Activated CD4-positive, CD25-positive, alpha-beta regulatory T cell treated with anti-CD3 and anti-CD28 coated beads, Interleukin-2, amount 50 U/mL, for 72 hours (primary cell): ENCODE measurements at places on chromosomes 3 and 15.

GRCh38 chr3:156382458-156383346 is 172.2 kb downstream of the SSR3 start:
- DNase-seq = no peak

GRCh38 chr3:98657457-98657856 is 64.0 kb upstream of the CPOX start:
- no peak for DNase-seq

DNA sequence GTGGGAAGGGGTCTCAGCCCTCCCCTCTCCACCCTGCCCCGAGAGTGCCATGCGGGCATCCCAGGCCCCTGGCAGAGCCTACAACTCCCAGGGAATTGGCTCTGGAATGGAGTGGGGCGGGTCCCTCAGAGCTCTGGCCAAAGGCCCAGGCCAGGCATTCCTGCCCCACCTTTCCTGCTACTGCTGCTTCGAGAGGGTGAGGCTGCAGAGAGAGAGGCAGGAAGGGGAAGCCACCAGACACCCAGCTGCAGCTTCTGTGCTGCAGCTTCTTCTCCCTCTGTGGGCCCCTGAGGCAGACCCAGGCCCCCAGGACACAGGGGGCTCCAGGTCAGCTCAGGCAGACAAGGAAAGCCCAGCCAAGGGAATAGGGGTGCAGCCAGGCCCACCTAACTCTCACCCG is 2.7 kb downstream of the ALS2CL start:
- DNase-seq = no peak

DNA sequence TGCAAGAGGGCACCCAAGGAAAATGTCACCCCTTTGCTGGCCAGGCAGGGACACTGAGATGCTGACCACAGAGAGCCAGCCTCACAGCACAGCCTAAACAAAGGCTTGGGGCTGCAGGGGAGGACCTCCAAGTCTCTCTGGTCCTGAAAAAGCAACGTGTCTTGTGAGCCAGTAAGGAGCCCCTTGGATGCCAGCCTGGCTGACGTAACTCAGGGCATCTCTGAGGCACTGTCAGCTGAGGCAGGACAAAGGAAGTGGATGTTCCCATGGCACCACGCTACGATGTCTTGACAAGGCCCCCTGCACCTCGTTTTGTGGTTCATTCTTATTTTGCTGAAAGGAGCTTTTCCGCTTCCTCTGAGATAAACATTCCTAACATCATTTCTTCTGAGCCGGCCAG is 160.7 kb downstream of the OR4M2 start:
- DNase-seq = no peak

- no peak for DNase-seq
Measured at GRCh38 chr3:42229942-42230688, 35.9 kb downstream of the CCK start.

- no peak for DNase-seq
Measured at GRCh38 chr15:48426044-48426443, 94.8 kb downstream of the DUT start.

GRCh38 chr3:187980861-187981260 is 173.1 kb upstream of the LPP start:
- DNase-seq = no peak

GRCh38 chr3:155243512-155243921 is 50.0 kb downstream of the STRIT1 start:
- no peak for DNase-seq

DNA sequence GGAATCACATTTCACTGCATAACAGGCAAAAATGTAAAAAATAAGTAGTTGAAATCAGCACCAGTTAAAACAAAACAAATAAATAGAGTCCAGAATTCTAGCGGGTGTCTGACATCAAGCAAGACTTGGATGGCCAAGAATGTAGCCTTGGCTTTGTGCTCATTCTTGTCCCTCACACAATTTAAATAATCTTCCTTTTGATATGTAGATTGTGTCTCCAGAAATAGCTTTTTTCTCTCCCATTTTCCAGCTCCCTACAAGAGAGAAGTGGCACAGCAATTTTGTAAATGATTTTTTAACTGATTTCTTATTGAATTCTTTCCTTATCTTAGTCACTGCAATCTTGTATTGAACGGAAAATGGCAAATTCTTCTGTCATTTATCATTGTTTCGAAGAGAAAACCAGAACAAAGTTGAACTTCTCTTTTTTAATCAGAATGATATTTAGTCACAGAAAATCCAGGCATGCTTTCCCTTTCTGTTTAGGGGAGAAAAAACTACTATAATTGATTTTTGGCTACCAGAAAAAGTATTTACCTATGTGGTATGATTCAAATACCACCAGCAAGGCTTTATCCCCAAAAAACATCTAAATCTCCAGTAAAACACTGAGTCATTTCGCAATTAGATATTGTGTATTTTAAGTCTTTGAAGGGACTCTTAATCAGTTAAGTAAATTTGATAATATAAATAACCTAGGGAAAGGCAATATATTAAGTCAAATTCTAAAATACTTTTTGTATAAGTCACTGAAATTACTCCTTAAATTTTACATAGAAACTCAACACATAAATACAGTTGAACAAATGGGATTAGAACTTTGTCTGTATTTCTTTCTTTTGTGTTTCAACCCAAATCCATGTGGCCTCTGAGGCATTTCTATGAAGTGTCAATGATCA is 481.7 kb downstream of the GBE1 start:
- no peak for DNase-seq

- no peak for DNase-seq
Measured at GRCh38 chr15:90864507-90864906, 3.9 kb upstream of the FURIN start.

GRCh38 chr3:178028933-178029332 is 507.3 kb upstream of the KCNMB2 start:
- DNase-seq = no peak

GRCh38 chr3:194007592-194008337 is 128.2 kb upstream of the HES1 start:
- no peak for DNase-seq
